DMS79 (cell line): ENCODE measurements at places on chromosomes 16 and 17.

DNA sequence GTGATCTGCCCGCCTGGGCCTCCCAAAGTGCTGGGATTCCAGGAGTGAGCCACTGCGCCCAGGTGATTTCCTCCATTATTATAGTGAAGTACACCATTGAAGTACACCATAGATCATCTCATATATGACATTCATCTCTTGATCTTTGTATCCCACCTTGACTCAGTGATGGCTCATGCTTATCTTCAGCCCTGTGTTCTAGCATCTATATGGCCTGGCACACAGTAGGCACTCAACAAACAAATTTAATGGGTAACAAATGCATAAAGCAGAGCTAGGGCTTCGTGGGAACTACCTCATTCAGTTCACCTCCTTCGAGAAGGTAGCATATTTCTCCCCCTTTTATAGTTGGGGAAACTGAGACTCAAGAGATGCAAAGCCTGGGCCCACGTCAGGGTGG lies 952 bp downstream of the ENKD1 start:
- no peak for DNase-seq

DNA sequence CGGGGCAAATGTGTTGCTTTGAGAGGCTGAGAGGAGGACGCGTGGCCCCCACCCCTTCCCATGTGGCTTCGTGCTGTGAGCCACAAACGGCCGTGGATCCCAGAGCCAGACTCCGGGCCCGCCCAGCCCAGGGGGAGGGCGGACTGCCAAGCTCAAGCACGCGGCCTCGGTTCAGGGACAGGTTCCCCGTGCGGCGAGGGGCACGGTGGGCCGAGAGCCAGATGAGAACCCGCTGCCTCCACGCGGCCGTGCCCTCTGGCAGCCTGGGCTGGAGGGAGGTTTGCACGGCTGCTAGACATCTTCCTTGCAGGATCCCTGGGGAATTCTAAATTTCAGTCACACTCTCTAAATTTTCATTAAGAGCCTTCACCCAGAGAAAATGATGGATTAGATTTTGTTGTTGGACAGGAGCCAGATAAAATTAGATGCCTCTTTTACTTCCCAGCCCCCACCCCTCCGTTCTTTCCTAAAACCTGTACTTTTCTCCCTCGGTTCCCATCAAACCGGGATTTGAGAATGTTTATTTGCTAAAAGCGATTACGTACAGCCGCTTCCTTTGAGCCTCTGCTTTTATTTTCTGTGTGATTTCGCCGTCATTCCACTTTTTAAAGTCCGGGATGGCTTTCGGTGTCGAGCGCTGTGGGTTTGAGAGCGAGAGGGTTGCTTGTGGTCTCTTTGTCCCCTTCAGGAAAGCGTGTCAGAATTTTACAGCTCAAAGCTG lies 25.0 kb upstream of the GNG13 start:
- peak; percentile 27 for DNase-seq

- DNase-seq, result peak; percentile 5
Measured at GRCh38 chr17:1830288-1830687, 483 bp downstream of the RPA1 start.

GRCh38 chr17:74280093-74280513 lies 6.1 kb downstream of the DNAI2 start:
- no peak for DNase-seq

DNA sequence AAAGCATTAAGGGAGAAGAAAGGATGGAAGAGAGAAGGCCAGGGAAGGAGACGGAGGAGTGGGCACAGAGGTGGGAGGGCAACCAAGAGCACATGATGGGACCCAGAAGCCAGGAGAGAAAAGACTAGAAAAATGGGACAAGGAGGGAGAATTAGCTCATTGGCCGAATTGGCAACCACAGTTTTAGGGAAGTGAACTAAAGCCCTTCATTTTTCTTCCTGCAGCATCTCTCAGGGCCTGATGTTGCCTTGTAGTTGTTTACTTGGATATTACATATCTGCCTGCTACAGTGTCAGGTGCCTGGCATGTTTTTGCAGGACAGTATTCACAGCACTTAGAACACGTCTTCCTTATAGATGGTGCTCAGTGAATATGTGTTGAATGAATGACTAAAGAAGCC lies 19.0 kb downstream of the EMP2 start:
- DNase-seq, result no peak

GRCh38 chr17:53150101-53150698 lies 672.5 kb upstream of the KIF2B start:
- no peak for DNase-seq

DNA sequence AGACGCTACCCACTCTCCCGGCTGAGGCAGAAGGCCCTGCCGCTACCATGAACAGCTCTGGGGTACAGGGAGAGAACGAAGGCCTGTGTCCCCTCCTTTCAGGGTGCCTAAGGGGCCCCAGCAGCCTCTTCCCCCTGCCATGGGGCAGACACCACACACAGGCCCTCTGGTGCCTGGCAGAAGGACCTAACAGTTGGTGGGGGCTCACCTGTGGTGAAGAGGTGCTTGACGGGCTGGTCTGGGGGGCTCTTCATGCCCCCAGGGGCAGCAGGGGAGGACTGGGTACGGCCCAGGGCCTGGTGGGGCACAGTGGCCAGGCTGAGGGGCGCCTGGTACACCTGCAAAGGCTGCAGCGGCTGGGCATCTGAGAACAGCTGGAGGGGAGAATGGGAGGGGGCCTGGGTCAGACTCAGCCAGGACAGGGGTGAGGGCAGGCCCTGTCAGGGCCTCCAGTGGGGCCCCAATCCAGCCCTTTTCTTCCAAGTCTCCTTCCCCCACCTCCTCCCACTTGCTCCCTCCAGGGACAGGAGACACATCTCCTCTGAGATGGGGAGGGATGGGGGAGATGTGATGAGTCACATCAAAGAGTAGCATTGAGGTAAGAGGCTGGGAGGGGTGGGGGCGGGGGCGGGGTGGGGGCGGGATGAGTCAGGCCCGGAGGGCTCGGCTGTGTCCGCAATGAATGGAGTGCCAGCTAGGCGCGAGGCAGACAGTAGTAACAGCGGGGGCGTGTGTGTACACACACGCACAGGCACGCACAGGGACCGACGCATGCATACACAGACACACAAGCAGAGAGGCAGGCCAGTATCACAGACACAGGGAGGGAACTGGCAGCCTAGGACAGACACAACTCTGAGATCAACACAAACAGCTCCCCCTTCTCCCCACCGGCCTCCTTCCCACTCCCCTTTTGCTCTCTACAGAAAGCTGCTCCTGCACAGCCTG lies 16.1 kb downstream of the G6PC3 start:
- DNase-seq, result no peak

DNA sequence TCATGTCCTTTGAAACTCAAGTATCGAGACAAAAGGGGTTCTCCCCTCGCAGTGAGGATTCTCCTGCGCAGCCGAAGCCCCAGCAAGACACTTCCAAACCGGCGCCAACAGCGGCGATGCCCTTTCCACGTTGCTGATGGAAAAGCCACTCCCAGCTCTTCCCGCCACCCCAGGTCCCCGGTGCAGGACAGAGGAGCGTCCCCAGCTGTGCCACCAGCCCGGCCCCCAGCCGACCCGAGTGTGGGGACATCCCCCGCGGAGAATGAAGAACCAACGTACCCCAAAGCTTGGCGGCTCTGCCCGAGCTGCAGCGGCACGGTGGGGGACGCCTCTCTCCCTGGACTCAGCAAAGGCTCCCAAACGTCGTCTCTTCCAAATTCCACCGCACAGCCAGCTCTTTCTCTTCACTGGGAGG lies 573 bp downstream of the CHST6 start:
- DNase-seq, result no peak

DNA sequence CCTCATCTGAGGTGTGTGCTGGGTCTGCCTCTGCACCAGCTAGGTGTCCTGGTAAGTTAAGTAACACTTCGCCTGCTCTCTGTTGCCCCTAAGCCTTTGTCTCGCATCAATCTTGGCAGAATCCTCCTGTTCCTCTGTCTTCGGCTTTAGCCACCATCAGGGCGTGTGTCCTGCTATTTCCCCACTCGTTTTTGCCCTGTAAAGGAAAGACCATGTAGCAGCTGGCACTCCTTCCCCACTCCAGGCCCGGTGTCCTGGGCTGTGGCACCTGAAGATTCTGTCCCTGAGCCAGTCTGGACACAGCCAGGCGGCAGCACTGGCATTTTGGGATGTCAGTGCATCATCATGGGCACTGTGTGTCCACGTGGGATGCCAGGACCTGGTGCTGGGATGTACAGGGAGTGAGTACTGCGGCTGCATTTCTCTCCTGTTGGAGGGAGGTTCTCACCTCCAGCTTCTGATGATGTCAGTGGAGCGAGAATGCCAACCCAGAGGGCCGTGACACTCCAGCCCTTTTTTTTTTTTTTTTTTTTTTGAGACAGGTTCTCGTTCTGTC lies 26.2 kb upstream of the FOXK2 start:
- no peak for DNase-seq

DNA sequence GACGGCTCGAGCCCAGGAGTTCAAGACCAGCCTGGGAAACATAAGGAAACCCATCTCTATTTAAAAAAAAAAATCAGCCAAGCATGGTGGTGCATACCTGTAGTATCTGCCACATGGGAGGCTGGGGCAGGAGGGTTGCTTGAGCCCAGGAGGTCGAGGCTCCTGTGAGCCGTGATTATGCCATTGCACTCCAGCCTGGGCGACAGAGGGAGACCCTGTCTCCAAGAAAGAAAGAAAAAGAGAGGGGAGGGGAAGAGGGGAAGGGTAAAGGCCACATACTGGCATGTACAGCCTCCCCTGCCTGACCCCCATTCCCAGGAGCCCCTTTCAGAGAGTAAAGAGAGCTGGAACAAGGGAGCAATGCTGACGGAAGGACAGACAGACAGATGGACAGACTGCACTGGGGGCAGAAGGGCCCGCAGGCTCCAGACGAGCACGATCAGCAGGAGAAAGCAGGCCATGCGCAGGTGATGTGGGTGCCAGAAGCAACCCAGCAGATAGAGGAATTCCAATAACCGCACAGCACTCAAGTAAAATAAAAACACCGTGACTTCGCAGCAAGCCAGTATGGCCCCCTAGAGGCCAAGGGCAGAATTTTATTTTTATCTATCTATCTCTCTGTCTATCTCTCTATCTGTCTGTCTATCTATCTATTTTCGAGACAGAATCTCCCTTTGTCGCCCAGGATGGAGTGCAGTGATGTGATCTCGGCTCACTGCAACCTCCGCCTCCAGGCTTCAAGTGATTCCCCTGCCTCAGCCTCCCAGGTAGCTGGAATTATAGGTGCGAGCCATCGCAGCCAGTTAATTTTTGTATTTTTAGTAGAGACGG lies 27.1 kb upstream of the SNN start:
- DNase-seq, result peak; percentile 47

GRCh38 chr17:51149163-51149562 lies 4.2 kb upstream of the NME1 start:
- DNase-seq, result no peak

DNA sequence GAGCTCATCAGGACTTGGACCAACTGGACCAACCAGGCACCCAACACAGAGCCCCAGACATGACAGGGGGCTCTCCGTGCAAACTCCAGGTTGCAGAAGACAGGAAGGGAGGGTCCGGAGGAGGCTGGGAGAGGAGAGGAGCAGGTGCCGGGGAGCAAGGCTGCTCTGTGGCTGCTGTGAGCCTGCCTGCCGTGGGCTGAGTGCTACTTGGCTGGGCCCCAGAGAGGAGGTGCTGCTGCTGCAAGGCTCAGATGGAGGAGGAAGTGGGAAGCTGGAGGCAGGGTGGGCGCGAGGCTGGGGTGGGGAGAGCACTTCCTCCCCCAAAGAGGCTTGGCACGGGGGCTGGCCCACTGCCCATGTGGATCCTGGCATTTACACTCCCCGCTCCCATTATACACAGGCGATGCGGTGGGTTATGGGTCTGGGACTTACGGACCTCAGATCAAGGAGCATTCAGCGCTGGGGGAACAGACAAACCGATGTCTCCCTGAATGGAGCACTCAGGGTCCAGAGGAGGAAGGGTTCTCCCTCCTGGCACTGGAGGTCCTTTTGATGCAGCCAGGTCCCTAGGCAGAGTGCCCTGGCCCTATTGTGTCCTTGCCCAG lies 15.9 kb downstream of the EPOP start:
- DNase-seq, result peak; percentile 9

- DNase-seq, result no peak
Measured at GRCh38 chr16:15052747-15053476, 3.0 kb downstream of the NTAN1 start.

GRCh38 chr16:89922477-89922883 lies 662 bp upstream of the TUBB3 start:
- peak; percentile 21 for DNase-seq

- no peak for DNase-seq
Measured at GRCh38 chr16:5196204-5196603, 98.6 kb upstream of the EEF2KMT start.

DNA sequence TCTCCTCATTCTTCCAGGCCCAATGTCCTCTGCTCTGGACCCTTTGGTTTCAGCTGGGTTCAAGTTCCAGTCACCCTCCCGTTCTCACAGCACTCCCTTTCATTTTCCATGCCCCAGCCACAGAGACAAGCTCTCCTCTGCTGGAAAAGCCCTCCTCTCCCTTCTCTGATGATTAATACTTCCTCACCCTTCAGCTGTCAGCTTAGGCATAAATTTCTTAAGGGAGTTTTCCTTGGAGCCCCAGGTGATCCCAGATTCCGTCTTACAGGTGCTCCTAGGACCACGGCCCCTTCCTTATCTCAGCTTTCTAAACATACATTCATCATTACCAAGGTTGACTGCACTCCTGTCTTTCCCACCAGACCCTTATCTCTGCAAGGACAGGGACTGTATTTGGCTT lies 10.4 kb downstream of the CHAD start:
- DNase-seq, result no peak

DNA sequence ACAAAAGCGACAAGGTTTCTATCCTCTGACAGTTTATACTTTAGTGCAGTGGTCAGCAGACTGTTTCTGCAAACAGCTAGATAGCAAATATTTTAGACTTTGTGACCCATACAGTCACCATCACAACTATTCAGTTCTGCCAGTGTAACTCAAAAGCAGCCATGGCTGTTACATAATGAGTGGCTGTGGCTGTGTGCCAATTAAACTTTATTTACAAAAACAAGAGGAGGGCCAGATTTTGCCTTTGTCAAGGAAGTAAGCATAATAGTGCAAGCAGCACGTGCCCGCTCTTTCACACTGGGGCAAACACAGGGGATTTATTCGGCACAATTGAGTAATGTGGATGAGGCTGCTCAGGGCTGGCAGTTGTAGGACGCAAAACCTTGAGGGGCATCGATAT lies 551.5 kb downstream of the MAF start:
- DNase-seq, result no peak

DNA sequence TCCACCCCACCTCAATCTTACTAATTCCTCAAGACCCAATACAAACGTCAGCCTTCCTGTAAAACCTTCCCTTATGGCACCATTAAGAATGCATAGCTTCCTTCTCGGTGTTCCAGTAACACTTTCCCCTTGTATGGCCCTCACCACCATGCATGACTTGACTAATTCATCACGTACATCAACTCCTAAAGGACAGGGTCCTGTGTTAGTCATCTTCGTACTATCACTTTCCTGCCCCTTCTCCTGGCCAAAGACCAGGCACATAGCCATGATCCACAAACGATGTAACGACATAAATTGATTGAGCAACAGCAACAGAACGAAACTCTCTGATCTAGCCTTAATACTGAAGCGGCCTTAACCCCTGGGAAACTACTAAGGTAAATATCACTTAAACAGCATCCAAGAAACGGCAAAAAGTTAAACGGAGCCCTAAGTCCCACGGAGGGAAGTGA lies 612 bp downstream of the PSMD12 start:
- DNase-seq, result no peak
